Common myeloid progenitor, CD34-positive (primary cell): ENCODE measurements at places on chromosomes 3 and 15.

GRCh38 chr3:134347551-134347950 lies 26.7 kb downstream of the AMOTL2 start:
- DNase-seq, result no peak

- DNase-seq, result no peak
Measured at GRCh38 chr3:148518520-148518919, 179.2 kb upstream of the AGTR1 start.

- no peak for DNase-seq
Measured at GRCh38 chr3:9883706-9884554, 3.9 kb upstream of the CIDEC start.

GRCh38 chr15:38354315-38354929 lies 99.5 kb upstream of the FAM98B start:
- DNase-seq, result peak; percentile 83

DNA sequence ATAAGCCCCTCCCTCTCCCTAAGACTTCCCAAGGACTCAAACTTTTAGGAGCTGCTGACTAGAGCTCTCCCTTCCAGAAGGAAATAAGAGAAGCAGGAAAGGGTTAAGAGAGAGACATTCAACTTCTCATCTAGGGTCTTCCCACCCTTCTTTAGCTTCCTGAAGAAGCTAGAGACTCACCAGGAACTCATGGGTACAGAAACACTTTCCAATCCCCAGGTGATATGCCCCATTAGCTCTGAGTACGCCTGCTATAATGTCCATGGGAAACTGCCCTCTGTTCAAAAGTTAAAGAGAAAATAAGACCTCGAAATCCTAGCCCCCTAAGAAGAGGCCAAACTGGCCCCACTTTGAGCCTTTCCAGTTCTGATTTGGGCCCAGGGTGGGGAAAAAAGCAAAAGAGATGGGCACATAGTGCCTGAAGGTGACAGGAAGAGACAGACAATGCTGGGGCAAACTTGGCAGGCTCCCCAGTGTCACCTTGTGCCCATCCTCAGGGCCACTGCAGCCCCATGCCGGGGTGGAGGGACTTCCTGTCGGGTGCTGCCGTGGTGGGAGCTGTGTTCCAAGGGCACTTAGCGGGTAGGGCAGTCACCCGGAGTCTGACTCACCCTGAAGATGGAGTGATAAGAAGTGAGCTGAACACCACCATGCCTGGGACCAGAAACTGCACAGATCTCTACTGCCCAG lies 29.5 kb downstream of the CCDC12 start:
- peak; percentile 79 for DNase-seq

DNA sequence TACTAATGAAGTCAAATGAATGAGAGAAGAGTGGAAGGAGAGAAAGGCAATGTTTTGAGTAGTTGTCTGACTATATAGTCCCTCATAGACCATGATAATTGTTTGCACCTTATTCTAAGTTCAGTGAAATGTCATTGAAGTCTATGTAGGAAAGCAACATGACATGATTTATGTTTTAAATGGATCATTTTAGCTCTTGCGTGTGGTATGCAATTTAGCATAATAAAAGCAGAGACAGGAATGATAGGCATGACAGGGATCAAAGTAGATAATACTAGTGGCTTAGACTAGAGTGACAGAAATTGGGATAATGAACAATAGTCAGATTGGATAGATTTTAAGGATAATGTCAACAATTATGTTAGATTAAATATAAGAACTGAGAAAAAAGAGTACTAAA lies 132.5 kb downstream of the PYDC2 start:
- DNase-seq, result no peak

DNA sequence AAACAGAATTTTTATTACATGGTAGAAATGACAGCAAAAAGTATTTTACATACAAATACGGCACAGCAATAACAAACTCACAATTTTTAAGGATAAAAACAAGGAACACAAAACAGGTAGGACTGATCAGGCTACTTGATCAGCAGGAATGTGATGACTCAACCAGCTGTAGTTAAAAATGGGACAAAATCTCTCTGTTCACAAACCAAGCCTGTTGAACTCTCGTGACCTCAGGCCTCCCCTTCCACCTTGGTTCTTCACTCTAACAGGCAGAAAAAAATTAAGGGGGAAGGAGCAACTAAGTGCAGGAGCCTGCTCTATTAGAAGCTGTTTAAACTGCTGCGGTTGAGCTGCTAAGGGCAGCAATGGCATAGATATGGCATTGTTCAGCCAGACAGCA lies 18.7 kb downstream of the FBXL22 start:
- DNase-seq, result no peak

GRCh38 chr3:168071591-168072322 lies 24.0 kb downstream of the GOLIM4 start:
- no peak for DNase-seq

- DNase-seq, result no peak
Measured at GRCh38 chr3:150308481-150309256, 99.4 kb upstream of the TSC22D2 start.

GRCh38 chr3:177448987-177449359 lies 251.7 kb upstream of the TBL1XR1 start:
- DNase-seq, result peak; percentile 39

DNA sequence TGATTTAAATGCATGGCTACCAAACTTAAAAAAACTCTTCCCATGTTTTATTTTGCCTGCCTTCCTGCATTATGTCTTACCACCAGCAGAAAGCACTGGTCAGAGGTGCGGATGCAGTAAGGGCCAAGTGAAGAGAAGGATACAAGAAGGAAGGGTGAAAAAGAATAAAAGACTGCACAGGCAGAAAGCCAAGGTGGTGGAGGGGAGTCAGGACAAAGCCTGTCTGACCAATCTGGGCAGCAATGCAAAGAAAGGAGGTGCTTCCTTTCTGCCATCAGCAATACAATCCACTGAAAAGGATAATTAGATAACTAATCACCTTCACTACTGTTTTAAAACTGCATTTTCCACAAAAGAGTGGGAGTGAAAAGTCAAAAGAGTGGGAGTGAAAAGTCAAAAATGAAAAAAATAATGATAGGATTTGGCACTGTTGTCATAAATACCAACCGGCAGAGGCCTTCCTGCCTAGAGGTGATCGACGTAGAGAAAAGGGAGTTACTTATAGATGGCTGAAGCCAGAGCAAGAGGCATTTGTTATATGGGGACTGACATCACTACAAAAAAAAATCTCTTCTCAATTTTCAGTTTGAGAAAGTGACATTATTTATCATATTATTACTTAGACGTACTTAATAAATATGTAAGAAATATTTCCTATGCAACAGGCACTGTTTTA lies 385.3 kb downstream of the TBC1D5 start:
- no peak for DNase-seq
